ENCODE measurements at places on chromosomes 16 and 17.

DNA sequence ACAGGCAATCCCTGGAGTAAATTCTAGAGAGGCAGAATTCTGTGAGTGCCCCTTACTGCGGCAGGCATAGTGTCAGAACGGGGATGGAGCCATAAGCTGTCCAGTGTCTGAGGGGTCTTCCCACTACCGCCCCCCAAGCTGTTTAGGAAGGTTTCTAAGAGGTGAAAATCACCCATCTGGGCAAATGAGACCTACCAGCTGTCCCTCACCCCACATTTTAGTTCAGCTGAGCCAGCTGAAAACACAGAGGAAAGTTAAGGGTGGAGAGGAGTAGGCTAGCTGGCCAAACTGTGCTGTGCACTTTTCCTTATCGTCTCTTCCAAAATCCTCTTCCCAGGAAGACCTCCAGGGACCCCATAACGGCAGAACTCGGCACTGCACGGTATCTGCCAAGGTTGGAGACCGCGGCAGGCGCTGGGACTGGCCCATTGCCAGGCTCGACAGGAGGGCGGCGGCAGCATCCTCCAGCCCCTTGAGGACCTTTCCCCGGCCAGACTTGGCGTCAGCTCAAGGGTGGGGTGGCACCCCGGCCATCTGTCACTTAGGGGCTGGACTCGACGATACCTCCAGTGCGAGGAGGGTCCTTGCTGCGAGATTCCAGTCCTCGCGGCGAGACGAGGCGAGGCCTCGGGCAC, 955 bp downstream of the ACLY start:
- peak; percentile 26 for DNase-seq

DNA sequence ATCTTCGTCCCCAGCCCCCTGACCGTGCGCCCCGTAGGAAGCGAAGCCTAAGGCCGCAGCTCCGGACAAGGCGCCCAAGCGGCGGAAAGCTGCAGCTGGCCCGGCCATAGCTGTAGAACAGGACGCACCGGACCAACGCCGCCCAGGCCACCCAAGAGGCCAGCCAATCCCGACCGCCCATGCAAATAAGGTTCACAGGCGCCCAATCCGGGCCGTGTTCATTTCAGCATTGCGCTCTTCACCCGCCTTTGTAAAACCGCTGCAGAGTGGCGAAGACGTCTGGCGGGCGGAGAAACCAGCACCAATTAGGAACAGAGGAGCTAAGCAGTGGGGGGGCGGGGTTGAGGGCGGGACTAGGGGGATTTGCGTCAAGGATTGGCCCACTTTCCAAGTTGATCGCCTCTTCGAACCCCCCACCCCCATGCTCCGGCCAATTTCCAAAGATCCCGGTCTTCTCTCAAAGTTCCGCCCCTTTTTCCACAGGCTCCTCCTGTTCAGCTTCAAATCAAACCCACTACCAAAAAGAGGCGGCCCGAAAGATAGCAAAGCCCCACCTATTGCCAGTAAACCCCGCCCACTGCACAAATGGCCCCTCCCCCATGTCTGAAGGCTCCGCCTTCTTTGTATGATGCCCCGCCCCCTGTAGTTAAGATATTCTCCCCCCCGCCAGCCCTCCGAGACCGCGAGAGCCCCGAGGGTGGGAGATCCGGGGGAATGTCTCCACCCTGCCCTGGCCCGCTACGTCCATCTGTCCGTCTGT, at the start of gene TMEM256:
TSS of gene TMEM256 (minus strand) at position 121 of the 760 bp plus-strand sequence. CDS start at position 108, 13 bp downstream.
- DNase-seq, result peak; percentile 96

- DNase-seq, result no peak
These were observed 299.0 kb downstream of the CEP112 start for GRCh38 chr17:65892912-65893377.

GRCh38 chr17:74330446-74330845, 4.4 kb downstream of the KIF19 start:
- DNase-seq, result no peak

DNA sequence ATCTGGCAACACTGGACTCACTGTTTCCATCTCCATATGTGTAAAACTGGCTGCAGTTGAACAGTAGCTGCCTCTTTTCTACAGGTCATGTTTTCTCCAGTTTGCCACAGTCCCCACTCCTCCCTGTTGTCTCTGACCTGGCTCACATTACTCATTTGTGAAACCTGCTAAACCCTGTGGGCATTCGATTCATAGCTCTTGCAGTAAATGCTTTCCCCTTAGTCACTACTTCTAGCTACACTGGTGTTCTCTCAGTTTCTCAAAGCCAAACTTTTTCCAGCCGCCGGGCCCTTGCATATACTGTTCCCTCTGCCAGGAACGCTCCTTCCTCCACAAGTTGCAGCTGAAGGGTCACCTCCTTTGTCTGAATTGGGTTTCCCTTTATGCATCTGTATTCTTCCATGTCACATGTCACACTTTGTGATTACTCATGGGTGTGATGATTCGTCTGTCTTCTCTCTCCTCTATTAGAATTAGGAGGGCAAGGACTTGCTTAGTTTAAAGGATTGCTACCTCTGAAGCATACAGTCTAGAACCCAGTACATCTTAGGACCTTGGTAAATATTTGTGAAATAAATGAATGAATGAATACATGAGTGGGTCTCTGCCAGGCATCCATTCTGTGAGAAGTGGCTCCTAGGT, 15.0 kb upstream of the MT4 start:
- DNase-seq, result no peak

DNA sequence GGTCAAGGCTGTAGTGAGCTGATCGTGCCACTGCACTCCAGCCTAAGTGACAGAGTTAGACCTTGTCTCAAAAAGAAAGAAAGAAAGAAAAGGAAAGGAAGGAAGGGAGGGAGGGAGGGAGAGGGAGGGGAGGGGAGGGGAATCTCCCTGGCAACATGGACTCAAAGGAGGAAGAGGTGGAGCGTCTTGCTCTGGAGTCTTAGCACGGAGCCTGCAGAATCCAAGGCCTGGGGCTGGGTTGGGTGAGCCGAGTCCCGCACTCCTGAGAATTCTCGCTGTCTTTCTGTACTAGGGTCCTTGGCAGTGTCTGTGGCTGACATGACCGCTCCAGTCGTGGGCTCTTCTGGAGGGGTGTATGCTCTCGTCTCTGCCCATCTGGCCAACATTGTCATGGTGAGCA, 36.9 kb downstream of the C17orf75 start:
- DNase-seq, result no peak

DNA sequence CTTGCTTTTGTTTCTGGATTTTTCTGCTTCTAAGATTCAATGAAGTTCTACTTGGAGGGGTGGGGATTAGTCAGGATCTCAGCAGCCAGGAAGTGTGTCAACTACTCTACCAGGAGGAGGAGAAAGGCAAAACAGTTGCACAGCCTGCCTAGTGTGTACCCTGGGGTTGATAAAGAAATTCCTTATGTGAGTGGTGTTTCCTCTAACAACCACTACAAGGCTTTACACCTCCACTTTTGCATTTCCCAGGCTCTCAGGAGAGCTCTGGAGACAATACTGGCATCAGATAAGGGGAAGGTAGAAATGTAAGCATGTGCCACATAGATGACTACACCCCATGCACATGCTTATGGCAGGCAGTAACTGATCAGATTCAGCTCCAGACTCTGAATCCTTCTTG, 174.6 kb downstream of the TOX3 start:
- no peak for DNase-seq

DNA sequence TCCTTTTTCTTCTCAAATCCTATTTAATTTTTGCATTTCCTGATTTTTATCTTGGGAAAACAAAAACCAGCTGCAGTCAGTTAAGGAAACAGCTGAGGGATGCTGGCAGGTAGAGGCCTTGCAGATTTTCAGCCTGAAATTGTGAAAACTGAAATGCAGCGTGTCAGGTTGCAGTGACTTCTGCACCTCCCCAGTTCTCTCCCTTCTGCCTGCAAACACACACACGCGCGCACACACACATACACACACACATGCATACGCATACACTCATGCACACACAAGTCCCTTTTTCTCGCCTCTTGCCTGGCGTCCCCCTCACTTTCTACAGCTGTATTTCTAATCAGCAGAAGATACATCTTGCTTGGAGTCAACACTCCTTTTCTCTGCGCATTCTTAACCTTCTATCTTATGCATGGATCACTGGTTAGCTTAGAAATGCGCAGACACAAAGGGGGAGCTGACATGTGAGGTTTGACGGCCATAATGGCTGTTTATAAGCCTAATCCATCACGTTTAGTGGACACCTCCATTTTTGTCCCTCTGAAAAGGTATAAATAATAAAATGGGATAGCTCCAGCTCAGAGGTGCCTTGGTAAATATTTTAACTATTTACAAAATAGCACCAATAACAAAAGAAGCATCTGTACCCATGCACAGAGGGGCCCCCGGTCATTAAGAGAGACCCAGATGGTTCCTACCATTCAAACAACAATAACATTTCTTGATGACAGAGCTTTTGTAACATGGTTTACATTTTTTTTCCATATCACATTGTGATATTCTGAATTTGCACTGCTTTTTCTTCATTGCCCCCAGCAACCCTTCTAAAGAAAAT, 392.1 kb upstream of the SALL1 start:
- DNase-seq, result no peak

GRCh38 chr17:41579484-41580243, 7.0 kb downstream of the KRT14 start:
- peak; percentile 39 for DNase-seq

GRCh38 chr16:77657016-77657415, 65.3 kb upstream of the NUDT7 start:
- DNase-seq, result peak; percentile 6

DNA sequence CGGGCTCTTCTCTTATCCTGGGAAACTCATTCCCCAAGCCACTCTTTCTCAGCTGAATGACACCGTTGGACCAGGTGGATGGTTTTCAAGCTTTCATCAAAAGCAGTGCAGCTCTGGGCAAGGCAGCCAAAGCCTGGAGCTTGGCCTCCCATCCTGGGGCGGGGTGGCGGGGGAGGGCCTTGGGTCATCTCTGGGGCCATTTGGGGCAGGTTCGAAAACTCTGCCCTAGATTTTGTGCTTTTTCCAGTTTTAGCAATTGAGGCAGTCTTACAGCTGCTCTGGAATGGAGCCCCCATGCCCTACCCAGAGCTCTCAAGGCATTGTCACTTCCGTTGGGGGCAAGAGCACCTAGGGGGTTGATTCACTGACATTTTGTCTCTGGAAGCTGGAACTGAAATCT, 9.1 kb downstream of the MPRIP start:
- DNase-seq, result no peak

DNA sequence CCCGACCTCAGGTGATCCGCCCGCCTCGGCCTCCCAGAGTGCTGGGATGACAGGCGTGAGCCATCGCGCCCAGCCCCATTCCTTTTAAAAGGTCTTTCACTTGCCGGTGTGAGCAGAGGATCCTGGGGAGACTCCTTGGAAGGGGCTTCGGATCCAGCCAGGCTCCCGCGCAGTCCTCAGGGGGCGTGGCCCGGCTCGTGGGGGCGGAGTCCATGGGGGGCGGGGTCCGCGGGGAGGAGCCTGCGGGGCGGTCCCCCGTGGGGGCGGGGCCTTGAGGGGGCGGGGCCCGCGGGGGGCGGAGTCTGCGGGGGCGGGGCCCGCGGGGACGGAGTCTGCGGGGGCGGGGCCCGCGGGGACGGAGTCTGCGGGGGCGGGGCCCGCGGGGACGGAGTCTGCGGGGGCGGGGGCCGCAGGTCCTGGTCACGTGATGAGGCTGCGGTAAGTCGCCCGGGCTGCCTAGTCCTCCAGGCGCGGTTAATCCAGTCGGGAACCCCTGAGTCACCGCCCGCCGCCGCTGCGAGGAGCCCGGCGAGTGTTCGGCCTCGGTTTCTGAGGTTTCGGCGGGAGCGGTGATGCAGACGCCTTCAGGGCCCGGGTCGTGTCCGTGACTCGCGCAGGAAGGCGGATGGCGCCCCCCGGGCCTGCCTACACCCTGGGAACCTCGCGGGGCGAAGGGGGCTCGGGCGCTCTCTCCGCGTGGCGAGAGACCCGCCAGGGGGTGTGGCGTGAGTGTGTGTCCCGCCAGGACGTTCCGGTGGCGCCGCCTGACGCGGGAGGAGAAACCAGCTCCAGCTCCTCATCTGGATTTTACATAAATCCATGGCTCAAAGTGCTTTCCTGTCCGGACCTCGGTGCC, 23.6 kb upstream of the ABR start:
- DNase-seq, result no peak

- no peak for DNase-seq
These were observed 144.3 kb downstream of the ABCC12 start for GRCh38 chr16:48011466-48011865.

DNA sequence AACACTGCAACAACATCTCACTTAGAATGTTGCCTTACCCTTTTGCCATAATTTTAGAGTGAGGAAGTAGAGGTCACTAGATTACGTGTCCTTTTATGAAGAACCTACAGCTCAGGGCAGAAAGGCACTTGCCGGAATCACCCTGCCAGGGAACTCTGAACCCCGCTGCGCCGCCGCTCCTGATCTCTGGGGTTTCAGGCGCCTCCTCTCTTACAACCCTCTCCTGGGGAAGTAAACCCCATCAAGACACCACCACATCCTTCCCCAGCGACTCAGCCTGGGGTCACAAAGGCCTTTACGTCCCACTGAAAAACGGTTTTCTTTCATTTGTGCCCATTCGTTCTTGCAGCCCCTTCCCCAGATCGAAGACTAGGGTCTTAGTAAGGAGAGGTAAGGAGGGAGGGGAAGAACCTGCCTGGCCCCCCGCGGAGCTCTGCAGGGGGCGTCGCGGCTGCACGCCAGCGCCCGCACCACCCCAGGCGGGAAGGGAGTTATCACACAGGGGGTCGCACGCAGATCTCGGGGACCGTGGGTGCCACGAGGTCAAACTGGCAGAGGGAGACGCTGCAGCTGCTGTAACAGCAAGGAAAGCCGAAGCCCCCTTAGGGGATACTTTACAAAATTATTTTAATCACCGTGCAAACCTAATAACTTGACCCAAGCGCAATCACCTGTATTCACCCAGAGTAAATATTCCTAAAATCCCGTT, 1.0 kb upstream of the HLF start:
- DNase-seq, result no peak

GRCh38 chr16:3986235-3986544, 105.7 kb upstream of the CREBBP start:
- no peak for DNase-seq

DNA sequence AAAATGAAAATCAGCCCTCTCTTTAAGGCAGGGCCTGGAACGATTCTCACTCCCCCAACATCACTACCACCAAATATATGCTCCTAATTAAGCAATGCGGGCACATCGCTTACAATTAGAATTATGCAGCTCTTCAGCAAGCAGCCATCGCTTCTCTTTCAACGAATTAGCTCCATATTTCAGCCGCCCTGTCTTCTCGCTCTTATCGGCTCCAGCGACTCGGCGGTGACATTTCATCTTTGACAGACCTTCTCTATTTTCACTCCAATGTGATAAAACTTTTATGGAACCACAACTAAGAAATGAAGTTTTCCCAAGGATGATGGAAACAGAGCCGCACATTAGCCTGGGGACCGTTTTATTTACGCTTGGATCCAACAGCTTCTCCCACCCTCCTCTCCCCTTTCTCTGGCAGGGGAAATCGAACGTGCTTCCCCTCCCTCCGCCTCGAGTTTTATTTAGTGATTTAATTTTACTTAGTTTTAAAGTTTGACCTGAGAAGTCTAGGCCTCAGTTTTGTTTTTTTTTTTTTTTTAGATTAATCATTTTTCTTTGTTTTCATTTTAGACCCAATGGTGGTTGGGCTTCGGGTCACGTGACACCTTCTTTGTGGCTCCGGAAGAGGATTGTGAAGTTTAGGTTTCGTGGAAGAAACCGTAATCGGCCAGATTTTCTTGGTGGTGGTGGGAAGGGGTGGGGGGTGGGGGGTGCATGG, 3.1 kb upstream of the HOXB2 start:
- no peak for DNase-seq
